ENCODE measurements at places on chromosomes 5 and 9.

DNA sequence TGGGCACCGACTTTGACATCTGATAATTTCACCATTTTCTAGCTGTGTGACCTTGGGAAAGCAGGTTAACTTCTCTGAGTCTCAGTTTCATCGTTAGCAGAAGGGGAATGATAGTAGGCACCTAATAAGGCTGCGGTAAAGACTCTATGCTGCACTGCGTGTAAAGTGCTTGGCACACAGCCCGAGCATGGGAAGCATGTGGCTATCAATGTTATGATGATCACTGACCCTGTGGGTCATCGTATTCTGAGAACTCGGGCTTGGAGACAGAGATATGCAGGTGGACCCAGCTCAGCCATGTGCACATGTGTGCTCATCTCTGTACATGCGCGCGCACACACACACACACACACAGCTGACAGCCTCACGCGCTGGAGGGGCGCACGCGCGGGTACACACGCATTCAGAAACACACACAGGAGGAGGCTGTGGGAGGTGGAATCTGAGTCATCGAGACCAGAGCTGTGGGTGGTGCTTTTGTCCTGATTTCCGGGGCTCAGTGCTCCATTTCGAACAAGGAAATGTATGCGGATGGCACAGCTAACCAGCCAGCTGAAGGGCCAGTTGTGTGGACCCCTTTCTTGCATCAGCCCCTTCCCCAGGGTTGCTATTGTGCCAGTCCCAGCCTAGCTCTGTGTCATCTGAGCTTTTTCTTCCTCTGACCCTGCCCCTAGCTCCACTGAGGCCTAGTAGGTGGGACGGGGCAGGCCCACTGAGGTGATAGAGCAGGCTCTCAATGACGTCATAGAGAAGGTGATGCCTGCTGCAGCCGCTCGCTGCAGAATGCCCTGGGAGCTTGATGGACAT lies 11.1 kb upstream of the ARAP3 start:
- peak; percentile 73 for DNase-seq

DNA sequence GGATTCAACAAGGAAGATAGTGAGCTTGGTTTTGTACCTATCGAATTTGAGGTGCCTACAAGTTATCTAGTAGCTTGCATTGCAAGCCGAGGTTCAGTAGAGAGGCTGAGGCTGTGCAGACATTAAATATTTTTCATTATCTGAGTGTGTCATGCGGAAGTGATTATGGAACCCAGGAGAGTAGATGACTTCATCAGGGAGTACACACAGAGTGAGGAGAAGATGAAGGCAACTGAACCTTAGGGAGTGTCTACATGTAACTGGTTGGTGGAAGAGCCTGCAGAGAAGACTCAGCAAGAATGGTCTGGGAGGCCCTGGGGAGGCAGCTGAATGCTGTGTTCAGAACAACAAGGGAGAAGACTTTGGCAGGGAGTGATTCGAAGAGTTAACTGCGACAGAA lies 393.9 kb downstream of the ARHGEF28 start:
- no peak for DNase-seq

DNA sequence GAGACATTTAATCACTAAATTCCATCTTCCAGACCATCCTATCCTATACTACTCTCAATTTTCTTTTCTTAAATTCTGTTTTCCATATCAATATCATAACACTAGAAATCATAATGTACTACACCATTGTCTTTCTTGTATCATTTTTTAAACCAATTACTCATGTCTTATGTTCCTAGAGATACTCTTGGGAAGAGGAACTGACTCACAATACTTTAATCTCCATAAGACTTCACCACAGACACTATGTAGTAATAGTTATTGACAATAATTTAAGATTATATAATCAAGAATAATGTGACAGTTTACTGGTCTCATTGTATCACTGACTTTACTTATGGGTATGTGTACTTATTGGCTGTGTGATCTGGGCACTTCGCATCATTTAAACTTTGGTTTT lies 43.8 kb downstream of the PCDHGC5 start:
- no peak for DNase-seq

- no peak for DNase-seq
Observed at GRCh38 chr9:212297-212696, 2.4 kb upstream of the DOCK8 start.

DNA sequence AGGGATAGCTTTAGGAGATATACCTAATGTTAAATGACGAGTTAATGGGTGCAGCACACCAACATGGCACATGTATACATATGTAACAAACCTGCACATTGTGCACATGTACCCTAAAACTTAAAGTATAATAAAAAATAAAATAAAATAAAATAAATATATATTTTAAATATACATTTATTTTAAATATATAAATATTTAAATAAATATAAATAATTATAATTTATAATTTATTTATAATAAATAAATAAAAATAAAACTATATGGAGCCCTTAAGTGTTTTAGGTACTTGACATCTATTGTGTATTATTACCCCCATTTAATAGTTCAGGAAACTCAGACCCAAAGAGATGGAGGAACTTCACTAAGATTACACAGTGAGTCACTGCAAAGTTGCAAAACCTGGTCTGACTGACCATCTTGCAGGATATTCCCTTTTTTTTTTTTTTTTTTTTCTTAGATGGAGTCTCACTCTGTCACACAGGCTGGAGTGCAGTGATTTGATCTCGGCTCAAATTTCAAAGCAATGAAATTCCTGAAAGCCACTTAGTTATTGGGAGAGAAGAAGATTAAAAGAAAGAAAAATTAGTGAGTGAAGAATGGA lies 5.8 kb upstream of the C5orf52 start:
- no peak for DNase-seq

- no peak for DNase-seq
Observed at GRCh38 chr9:70642341-70642740, 227.9 kb upstream of the KLF9 start.

- no peak for DNase-seq
Observed at GRCh38 chr5:9787861-9788600, 157.9 kb upstream of the TAS2R1 start.

- DNase-seq, result no peak
Observed at GRCh38 chr5:176547802-176548201, 1.3 kb upstream of the CDHR2 start.

DNA sequence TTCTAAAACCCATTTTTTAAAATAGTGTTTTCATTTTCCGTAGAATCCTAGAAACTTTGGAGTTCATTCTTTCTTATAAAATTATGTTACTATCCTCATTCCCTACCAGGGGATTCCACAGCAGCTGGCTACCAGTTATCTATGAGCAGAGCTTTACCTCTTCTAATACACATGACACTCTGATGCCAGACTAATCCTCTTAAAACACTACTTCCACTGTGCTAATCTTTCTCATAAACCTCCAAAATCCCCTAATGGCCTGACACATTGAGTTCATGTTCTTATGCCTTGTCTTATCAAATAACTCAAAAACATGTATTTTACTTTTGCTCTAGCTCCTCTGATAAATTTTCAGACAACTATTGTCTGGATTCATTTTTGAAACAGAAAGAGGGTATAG lies 633.6 kb upstream of the FTMT start:
- DNase-seq, result no peak

- no peak for DNase-seq
Observed at GRCh38 chr9:86034863-86035734, 64.3 kb downstream of the GOLM1 start.

DNA sequence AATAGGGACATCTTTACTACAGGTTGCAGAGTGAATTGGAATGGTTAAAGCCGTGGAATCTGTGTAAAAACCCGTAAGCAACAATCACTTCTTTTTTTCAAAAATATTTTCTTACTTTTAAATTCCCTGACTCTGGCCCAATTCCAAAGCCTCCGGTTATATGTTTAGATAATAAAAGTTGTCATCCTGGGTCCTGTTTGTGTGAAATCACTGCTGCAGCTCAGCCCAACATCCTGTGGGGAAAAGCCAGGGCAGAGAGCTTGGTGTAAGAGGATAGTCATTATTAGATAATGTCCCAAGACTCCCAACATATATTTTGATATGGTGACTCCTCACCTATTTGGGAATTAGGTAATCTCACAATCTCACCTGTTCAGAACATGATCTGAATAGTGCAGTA lies 586.0 kb upstream of the BRINP1 start:
- DNase-seq, result no peak

DNA sequence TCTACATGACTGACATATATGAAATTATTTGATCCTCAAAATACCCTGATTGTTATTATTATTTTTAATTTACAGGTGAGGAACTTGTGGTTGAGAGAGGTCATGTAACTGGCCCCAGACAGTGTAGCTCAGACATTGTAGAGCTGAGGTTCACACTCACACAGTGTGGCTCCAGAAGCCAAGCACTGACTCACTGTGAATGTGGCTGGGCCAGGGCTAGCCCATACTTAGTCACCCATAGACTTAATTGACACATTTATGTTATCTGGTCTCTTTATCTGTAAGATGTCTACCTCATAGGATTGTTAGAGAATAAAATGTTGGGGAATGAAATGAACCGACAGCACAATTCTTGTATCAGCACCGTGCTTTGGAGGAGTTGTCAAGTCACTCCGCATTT lies 24.9 kb upstream of the CCDC112 start:
- no peak for DNase-seq

GRCh38 chr5:1333986-1334385 lies 10.9 kb downstream of the CLPTM1L start:
- DNase-seq, result no peak

- no peak for DNase-seq
Observed at GRCh38 chr5:89946916-89947315, 462.6 kb downstream of the CETN3 start.

GRCh38 chr5:68182534-68182933 lies 33.0 kb upstream of the PIK3R1 start:
- no peak for DNase-seq

DNA sequence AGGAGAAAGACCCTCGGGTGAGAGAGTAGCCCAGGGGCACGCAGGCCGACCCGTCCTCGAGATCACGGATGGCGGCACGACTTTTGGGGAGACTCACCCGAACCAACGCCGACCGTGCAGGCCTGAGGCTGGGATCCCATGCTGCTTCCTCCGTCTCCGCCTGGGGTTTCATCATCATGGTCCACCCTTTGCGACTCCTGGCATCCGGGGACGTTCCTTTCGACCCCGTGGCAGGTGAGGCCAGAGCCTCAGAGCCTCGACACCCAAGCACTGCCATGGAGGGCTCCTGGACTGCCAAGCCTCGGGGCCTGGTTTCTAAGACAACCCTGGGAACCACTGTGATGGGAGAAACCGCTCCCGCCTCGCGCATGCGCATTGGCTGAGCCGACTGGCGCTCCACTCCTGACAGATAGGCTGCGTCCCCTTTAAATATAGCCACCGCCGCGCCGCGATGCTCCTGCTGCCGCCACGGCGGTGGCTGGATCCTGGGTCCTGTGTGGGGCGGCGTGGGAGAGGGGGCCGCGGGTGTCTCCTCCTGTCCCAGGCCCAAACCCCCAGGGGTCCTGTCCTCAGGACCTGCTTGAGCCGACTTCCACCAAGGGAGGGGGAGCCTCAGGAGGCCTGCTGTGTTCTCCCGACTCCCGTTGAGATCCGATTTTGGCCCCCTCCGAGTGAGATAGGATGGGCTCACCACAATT lies 481.6 kb downstream of the SPATA31A7 start:
- DNase-seq, result no peak

GRCh38 chr9:136078498-136079011 lies 16.5 kb downstream of the NACC2 start:
- DNase-seq, result no peak

- DNase-seq, result no peak
Observed at GRCh38 chr9:133237035-133237731, 28.1 kb upstream of the OBP2B start.

DNA sequence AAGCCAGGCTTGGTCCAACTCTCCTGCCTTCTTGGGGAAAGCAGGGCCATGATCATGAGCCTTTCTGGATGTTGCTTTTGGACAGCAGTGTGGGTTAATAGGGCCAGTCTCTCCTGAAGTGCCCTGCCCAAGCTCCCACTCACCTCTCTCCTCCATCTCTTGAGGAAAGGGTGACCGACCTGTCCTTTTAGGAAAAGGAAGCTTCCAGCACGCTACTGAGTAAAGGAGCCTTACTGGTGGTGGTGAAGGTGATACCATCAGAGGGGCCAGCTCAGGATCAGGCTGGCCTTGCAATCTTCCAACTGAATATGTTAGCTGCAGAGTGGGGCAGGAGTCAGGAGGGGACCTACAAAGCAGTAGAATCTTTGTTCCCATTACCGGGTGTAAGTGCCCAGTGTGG lies 2.2 kb upstream of the RGS3 start:
- no peak for DNase-seq

- DNase-seq, result no peak
Observed at GRCh38 chr5:94326586-94326985, 291.8 kb downstream of the KIAA0825 start.

DNA sequence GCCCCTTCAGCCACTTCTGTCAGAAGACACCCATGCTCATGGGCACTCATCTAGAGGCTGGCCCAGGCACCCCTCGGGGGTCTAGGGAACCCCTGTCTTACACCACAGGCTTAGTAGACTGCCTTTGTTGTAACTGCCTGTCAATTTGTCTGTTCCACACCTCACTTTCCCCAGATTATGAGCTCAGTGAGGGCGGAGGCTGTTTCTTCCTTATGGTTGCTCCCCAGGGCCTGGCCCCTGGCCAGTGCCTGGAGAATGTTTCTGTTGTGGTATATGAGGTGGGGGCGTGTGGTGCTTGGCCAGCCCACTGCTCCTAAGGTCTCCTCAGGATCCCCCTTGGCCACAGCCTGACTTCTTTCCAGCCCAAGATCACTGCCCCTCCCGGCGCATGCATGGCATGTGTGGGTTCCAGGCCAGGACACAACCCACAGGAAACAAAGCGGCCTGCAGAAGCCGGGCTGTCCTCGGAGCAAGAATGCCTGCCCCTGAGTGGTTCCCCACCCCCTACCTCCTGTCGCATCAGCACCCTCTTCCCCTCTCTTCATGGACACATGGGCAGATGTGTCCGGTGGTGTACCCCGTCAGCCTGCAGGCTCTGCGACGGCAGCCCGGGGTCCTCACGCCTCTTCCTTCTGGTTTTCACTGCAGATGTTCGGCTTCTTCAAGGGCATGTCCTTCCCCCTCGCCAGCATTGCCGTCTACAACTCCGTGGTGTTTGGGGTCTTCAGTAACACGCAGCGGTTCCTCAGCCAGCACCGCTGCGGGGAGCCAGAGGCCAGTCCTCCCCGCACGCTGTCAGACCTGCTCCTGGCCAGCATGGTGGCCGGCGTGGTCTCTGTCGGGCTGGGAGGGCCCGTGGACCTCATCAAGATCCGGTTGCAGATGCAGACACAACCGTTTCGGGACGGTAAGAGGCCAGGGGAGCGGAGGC lies 17.7 kb downstream of the SLC25A48 start:
- DNase-seq, result no peak

- peak; percentile 30 for DNase-seq
Observed at GRCh38 chr5:160507221-160507721, 85.6 kb downstream of the PTTG1 start.

- no peak for DNase-seq
Observed at GRCh38 chr9:18705796-18706392, 231.9 kb downstream of the ADAMTSL1 start.

DNA sequence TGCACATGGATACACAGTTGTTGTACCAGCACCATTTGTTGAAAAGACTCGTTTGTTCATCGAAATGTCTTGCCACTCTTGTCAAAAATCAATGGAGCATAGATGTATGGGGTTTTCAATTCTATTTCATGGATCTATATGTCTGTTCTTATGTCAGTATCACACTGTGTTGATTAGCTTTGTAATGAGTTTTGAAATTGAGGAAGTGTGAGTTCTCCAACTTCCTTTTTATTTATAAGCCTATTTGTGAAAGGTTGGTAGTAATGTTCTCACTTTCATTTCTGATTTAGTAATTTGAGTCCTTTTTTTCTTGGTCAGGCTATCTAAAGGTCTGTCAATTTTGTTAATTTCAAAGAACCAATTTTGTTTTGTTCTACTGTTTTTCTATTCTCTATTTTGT lies 26.1 kb downstream of the ZNF510 start:
- no peak for DNase-seq

GRCh38 chr9:33878691-33879366 lies 61.9 kb downstream of the UBE2R2 start:
- no peak for DNase-seq

All from stimulated activated CD4-positive, alpha-beta T cell treated with anti-CD3 and anti-CD28 coated beads, Interleukin-15, amount 100 ng/mL, for 48 hours (primary cell).